Stimulated activated CD4-positive, alpha-beta T cell treated with anti-CD3 and anti-CD28 coated beads, Interleukin-12 subunit alpha, Interleukin-12 subunit beta, amount 100 ng/mL, for 24 hours (primary cell): ENCODE measurements at places on chromosomes 2 and 18.

DNA sequence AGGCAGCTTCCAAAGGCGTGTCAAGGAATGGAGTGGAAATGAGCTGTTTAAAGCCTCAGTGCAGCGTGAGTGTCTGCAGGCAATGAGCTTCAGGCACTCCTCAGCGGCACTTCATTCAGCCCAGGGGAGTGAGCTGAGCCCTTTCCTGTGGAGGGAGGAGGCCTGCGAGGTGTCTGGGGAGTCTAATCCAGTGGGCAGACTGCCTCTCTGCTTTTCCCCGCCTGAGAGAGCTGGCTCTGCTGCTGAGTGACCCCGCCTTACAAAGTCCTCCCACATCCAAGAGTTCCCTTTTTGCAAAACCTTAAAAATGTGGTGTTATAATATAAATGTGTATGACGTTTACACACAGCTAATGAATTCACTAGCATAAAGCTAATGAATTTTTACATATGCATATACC, 7.0 kb upstream of the LDLRAD4 start:
- no peak for DNase-seq

DNA sequence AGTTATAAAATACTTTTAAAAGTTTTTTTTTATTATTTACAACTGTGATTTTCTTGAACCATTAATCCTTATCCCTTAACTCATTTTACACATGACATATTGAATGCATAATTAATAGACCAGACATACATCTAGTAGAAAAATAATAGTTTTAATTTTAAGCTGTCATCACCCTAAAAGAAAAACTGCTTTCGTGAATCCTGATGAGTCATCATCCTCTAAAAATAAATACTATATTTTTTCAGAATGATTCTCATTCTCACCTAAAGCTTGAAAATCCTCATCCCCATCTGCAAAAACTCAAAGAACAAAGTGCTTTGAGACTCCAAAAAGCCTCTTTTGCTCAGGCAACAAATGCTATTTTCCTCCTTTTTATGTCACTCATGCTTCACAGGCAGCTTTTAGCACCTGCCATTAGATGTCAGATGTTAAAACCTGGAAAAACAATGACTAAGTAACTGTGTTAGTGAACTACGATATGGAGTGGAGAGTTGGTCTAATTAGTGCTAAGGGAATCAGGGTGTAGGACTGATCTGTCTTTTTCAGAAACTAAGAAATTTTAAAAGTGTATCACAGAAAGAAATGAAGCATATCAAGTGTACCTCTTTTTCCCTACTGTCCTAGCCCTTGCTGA, 297.6 kb downstream of the TMX3 start:
- DNase-seq, result no peak

GRCh38 chr18:21315741-21316197, 73.7 kb downstream of the GREB1L start:
- no peak for DNase-seq

DNA sequence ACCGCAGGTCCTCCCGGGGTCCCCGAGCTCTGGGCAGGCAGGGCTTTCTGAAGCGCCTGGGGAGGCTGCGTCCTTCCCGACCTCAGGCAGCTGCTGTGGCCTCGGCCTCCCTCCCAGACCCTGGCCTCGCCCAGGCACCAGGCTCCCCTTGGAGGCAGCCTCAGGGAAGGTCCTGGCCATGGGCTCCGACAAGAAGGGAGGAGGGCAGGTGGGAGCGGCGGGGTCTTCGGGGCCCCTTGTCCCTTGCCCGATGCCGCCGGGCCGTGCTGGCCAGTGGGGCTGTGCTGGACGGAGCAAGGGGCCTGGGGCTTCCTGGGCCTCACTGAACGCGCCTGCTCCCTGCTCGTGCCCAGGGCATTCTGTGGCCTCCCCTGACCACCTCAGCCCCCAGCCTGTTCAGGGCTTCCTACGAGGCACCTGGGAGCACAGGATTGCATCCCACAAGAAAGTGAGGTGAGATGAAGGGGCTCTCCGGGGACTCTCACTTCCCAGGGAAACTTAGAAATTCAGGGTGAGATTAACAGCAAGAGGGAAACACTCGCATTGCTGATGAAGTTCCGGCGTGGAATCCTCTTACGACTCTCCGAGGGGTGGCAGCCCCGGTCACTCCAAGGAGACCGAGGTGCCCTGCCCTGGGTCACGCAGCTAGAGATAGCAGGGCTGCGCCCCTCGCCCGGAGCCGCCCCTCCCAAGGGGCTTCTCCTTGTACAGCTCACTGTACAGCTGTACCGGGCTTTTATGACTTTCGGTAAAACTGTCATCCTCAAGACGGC, 778 bp downstream of the MFSD2B start:
- DNase-seq, result no peak

DNA sequence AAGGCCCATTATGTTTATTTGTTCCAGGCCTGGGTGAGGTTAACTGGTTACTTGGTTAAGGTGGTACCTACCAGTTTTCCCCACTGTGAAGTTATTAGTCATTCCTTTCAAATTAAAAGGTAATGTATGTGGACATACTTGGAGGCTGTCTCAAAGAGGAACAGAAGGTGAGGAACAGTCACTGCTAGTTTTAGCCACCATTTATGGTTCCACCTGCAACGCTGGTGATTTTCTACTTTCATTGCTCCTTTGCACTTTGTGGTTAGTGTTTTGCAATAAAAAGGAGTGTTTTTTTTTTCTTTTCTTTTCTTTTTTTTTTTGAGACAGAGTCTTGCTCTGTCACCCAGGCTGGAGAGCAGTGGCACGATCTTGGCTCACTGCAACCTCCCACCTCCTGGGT, 6.1 kb upstream of the ST6GAL2 start:
- no peak for DNase-seq

DNA sequence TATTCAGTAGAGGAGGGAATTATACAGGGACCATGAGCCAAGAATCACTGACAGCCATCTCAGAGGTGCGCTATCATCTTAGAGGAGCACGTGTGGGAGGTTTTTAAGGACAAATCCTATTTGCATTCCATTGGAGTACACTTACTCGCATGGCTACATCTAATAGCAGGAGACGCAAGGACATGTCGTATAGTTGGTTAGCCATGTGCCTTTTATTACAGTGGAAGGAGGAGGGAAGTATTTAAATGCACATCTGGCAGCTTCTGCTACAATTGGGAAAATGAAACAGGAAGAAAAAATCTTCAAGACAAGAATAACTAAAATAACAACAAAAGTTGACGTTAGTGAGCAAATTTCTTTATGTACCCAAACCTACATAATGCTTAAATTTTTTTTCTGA, 86.5 kb upstream of the UGP2 start:
- DNase-seq, result no peak

- no peak for DNase-seq
These were observed 112.2 kb upstream of the NABP1 start for GRCh38 chr2:191565647-191566198.

GRCh38 chr2:235690809-235691450, 197.1 kb downstream of the AGAP1 start:
- no peak for DNase-seq

DNA sequence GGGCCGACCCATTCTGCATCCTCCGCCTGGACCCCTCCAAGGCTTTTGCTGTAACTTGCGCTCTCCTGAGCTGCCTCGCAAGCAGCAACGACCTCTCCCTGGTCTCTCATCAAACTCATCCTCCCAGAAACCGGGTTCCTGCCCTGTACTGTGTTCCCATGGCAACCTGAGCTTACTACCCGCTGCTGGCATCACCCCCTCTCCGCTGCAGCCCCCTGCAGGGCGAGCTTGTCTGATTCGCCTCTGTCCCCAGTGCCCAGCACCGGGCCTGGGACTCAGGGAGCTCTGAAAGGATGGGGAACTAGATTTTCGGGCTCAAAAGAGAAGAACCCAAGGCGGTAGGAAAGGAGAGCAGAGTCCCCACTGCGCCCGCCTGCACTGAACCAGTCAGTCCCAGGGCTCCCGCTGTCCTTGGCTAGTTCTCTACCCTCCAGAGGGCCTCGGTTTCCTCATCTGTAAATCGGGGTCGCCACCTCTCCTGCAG, 463 bp downstream of the HS1BP3 start:
- DNase-seq, result no peak

GRCh38 chr18:48028696-48029095, 98.2 kb upstream of the SMAD2 start:
- no peak for DNase-seq

- no peak for DNase-seq
These were observed 3.7 kb downstream of the SMC6 start for GRCh38 chr2:17749753-17750438.

- DNase-seq, result no peak
These were observed 18.0 kb downstream of the ABCA12 start for GRCh38 chr2:215120401-215120800.

- DNase-seq, result no peak
These were observed 18.8 kb upstream of the SERPINB5 start for GRCh38 chr18:63457977-63458376.

GRCh38 chr2:216920143-216920876, 60.4 kb upstream of the TNP1 start:
- no peak for DNase-seq

- DNase-seq, result no peak
These were observed 296.0 kb upstream of the MGAT5 start for GRCh38 chr2:133957724-133958480.

GRCh38 chr2:138112536-138112935, 148.3 kb downstream of the HNMT start:
- no peak for DNase-seq

DNA sequence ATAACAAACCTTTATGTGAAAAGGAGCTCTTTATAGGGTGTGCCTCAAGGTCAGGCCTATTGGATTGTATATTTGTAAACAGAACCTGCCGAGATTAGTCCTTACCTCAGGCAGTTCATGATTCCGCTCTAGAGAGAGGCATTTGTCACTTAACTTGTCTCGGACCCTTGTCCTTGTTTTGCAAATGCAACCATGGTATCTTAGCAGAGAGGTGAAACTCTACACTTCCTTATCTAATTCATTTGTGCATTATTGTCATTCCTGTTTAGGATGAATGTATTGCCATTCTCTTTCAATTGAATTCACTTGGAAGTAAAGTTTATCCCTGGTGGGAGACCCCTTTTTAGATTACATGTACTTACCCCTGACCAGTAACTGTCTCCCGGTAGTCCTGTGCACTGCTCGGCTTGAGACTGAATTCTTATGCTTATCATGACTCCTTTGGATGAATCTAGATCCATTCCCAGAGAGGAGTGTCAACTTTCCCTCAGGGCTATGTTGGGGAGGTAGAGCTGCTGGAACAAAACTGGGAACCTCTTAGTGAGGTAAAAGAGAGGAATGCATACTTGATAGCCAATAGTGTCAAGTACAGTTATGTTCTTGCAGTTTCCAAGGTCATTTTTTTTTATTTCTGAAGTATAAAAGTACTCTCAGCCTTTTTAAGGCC, 46.6 kb downstream of the SGPP2 start:
- no peak for DNase-seq

DNA sequence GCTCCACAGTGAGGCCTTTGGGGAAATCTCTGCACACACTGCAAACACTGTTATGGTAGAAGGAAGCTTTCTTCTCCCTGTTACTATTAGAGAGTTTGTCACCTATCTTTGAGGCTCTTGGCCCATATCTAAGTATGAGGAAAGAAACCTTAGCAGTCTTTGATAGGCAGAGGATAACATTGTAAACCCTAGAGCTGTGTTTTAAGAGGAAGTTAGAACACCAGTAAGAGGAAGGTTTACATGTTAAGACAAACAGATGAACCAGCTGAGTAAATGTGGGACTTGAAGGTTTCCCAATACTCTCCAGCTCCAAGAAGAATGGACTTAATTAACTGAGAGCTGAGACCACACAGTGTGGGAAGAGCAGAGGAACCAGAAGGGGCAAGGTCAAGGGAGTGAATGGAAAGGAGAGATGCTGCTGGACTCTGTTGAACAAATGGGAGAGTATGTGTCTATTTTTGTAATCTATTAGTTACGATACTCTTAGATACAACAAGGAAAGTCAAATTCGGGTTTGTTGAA, 257.0 kb downstream of the DPP10 start:
- no peak for DNase-seq

DNA sequence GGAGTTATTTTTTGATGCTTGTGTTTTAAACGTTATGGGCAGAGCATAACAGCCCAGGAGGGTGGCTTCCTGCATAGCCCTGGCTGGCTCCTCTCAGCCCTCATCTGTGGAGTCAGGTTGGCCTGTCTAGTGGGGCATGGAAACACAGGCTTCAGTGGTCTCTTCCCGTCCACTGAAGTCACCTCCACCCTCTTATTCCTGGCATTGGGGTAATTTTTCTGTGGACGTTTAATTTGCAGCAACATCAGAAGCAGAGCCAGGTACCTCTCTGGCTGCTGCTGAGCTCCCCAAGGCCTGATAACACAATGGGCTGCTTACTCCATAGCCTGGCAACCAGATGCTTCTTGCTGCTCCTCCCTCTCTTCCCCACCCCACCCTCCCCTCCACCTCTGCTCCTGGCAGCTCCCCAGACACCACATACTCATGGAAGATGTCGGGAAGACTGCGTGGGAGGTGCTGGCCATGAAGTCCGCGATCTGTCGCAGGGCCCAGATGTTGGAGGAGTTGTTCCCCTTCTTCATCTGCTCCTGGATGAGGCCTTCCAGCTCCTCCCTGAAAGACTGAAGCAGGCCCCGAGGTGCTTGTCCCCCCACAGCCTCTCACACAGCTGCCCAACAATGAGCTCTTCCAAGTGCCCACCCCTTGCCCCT, 64.0 kb downstream of the ADD2 start:
- no peak for DNase-seq

DNA sequence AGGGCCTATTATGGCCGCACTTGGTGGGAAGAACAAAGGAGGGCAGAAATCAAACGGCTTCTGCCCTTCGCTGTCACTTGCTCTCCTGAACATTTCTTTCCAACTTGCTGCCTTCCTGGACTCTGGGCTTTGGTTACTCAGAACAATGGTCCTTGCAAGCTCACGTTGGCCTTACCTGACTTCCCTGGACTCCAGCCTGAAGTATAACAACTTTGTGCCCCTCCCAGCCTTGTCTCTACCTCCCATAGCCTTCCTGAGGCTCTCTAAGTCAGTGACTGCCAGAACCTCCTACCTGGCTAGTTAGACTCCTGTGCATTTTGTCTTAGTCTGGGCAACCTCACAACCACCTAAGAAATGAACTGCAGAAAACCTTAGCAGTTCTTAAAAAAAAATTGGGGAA, 30.2 kb upstream of the ITPRID2 start:
- no peak for DNase-seq

GRCh38 chr2:204213588-204213987, 277.0 kb downstream of the ICOS start:
- no peak for DNase-seq

GRCh38 chr2:74199871-74200305, 1.5 kb downstream of the MTHFD2 start:
- DNase-seq, result no peak

DNA sequence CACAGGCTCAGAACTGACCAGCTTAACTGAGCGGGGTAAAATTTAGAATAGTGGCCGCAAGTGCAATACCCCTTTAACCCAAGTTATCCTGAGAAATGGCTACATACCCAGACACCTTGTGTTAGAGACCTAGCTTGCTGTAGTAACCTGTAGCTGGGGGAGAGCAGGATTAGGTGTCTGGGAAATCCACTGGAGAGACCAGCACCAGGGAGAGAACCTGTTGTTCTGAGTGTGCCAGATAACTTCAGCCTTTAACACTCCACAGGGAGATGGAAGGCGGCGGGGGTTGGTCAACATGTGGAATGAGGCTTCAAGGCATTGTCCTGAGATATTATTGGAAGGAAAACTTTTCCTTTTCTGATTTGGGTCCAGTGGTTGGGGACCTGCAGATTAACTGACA, 356.0 kb downstream of the PTPRM start:
- DNase-seq, result no peak

- no peak for DNase-seq
These were observed 84.1 kb downstream of the CTIF start for GRCh38 chr18:48622911-48623431.

GRCh38 chr2:68643011-68643873, at the start of gene PROKR1:
PROKR1 (plus strand) TSS chr2:68643579; CDS start chr2:68645822, 2,243 bp downstream.
- DNase-seq, result no peak
